ENCODE measurements at places on chromosomes 2 and 18.
A peak's percentile ranks its signal among the peaks of the same experiment; 100 is the strongest.

- DNase-seq = no peak
These were observed 133.5 kb upstream of the IL1R2 start for GRCh38 chr2:101858246-101858645.

DNA sequence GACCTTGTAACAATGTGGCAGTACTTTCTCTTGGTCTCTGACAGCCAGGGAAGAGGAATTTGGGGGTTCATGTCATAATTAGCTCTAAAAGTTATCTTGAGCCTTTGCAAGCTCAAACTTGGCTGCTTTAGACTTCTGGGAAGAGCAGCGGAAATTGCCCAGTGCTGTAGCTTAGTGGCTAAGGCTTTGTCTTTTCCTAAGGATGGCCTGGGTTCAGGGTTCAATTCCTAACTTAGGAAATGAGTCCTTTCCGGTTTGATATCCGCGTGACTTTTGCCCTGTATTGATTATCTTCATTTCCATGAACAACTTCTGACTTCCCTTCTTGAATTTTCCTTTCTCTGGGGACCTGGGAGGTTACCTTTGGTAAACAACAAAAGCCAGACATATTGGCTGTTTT lies 961.0 kb downstream of the CNTNAP5 start:
- DNase-seq = no peak

DNA sequence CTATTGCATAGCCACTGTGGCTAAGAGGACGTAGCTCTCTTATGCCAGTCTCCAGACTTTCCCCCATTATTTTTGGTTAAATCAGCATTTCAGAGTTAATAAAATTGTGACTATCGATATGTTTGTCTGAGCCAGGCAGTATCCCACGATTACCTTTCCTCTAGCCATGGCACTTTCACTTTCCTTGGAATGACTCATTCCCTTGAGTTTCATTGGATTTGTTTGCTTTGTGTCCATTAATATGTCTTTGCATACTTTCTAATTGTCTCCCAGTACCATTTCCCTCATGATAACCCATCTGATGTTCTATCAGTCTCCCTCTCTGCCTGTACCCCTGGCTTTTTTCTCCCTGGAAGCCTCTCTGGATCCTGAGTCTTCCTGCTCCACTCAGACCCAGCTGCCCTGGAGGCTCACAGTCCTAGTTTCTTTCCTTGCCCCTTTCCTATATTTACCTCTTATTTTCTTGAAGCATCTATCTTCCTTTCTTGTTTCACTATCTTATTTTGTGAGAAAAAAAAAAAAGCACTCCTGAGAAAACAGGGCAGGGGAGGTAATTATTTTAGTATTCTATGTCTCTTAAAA lies 126.1 kb downstream of the MTX2 start:
- DNase-seq = no peak

DNA sequence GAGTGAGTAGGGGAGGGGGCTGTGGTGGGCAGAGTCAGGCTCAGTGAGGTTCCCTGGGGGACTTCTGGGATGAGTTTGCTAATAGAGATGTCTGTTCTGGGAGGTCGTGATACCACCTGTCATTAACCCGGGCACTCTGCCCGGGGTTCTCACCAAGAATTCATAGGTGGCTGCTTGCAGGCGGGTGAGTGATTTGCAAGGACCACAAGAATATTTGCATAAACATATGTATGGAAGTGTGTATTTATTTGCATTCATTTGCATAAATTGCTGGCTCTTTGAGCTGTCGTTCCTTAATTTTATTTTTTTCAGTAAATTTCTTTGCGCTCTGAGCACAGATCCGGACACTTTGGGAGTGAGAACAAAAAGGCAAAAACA lies 260.0 kb downstream of the ATAD2B start:
- DNase-seq = no peak

DNA sequence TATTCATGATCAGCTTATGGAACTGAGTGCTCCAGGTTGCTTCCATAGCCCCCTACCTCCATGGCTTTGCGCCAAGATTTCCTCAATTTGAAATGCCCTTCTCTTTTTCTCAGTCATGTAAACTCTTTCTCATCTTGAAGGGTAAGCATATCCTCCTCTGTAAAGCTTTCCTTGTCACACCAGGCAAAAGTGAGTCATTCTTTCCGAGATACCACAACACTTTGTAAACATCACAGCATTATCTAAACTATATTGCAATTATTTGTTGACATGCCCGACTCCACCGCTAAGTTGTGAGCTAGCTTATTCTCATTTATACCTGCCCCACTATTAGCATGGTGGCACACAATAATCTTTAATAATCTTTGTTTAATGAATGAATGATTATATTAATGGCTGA lies 419.5 kb upstream of the CHST9 start:
- DNase-seq = no peak

DNA sequence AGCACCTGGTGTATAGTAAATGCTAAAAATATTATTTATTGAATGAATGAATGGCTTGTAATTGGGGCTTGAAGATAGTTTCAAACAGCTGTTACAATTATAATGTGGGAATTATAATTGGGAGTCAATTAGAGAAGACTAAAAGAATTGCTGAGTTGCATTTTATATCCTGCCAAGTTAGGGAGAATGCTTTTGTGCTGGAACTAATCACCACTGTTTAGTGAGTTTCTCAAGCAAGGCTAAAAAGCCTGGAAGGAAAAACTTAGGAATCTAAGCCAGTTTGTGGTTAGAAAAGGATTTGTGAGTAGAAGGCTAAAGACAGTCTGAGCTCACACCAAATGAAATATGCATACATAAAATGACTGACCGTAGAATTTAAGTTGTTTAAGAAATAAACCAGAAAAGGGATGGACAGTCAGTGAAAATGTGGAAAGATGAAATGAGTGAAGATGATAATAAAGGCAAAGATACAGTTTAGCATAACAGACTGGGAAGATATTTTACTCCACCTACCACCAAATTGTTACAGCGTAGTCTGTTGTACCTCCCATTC lies 647.7 kb upstream of the FSHR start:
- no peak for DNase-seq

GRCh38 chr2:126643972-126644371 lies 12.0 kb upstream of the GYPC start:
- no peak for DNase-seq

DNA sequence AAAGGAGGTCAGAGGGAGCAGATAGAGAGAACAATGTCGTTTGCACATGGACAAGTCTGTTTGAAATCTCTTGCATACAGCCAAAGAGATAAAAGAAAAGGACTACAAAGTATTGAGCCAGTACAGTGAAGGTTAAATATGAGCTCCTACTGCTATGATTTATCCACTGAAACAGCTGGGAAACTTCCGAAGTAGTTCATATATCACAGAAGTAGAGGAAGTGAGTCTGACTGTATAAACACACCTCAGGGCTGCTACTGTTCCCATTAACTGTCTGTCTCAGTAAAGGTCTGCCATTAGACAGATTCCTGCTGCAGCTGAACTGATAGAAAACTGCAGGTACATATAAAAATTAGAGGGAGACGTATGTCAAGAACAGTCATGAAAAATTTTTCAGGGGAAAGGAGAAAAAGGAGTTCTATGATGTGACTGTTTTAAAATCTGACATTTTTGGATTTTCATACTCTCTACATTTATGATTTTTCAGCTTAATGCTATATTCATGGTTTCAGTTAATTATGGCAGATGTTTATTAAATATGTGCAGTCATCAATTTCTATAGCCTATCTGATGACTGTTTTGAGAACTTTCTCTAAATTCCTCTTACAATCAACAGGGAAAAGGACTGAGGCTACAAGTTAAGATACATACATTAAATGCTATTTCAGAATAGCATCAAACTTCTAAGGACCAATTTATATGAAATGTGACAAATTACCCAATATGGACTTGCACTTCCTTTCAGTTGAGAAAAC lies 364.7 kb downstream of the ERBB4 start:
- no peak for DNase-seq

GRCh38 chr2:231263118-231263831 lies 64.8 kb downstream of the ARMC9 start:
- no peak for DNase-seq

DNA sequence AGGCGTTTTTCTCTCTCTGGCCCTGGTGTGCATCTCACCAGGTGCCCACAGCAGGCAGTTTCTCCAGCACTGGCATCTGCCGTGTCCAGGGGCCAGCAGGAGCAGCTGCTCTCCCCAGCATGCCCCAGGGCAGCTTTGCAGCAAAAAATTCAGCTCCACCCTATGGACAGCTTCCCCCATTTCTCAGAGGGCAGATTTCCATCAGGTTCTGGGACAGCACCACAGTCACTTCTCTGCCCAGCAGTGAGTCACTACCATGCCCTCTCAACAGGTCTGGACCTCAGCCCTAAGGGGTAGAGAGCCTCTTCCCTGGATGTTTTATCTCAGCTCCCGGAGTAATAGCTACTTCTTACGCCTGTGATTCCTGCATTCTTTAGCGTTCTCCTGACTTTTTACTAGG lies 170.2 kb upstream of the RAB12 start:
- no peak for DNase-seq

DNA sequence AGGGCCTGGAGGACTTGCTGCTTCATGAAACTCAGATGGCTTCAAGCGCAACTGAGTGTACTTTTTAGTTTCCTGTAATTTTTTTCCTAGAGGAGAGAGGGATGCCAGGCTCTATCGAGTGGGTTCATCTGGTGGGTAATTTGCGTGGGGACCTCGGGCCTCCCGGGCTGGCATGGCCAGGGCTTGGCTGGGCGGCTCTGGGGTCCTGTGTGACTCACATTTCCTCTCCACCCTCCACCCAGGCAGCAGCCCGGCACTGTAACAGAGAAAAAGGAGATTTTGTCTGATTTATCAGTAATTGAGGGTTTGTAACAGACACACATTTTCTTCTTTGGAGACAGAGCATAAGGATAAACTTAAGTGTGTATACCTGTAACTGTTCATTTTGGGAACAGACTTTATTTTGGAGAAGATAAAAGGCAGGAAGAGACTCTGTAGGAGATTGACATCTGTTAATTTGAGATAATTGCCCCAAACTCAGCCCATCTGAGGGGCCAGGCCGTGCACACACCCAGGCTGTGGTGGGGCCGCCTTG lies 64.3 kb downstream of the NFATC1 start:
- DNase-seq = no peak

DNA sequence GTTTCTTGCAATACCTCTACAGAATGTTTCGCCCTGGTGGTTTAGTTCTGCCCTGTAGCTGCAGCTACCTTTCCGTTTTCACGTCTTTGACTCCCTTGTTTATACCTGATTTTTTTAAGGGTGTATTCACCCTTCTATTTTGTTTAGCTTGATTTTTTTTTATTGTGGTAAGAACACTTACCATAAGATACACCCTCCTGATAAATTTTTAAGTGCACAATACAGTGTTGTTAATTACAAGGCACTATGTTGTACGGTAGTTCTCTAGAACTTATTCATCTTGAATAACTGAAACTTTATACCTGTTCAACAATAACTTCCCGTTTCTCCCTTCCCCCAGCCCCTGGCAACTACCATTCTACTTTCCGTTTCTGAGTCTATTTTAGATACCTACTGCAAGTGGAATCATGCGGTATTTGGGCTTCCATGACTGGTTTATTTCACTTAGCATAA lies 48.9 kb upstream of the NABP1 start:
- DNase-seq = no peak

GRCh38 chr18:76756531-76757253 lies 65.7 kb upstream of the ZNF236 start:
- DNase-seq = no peak

DNA sequence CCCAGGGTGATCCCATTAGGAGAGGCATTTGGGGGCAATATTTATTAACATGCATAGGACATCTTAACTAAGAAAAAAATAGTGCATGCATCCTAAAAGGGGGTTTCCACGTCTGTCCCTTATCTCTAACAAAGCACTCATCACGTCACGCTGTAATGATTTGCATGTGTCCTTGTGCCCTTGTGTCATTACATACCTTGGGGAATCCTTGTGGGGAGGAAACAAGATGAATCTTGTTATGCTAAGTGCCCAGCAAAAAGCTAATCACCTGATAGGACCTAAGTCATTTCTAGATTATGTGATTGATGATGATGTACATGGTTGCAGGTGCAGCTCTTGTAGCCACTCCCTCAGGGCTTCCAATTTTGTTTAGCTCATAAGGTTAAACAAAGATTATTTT lies 250.9 kb downstream of the FBXO15 start:
- no peak for DNase-seq

DNA sequence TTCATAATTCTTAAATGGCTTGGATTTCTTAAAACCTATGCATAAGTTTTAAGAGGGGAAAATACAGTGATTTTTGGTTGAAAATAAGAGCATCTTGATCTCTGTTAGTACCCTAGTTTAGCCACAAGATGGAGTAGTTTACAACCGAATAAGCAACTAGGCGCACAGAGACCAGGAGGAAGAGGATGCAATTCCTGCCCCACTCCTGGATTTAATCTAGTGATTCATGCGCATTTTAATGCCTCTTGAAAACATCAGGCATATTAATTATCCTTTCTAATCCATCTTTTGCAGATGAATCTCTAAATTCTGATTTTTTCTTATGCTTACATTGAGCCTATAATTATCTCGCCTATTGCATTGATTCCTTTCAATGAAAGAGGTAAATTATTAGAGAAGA lies 76.7 kb downstream of the MRPS9 start:
- DNase-seq = no peak

- peak; percentile 62 for DNase-seq
These were observed 83.2 kb downstream of the BCL2 start for GRCh38 chr18:63236406-63236805.

DNA sequence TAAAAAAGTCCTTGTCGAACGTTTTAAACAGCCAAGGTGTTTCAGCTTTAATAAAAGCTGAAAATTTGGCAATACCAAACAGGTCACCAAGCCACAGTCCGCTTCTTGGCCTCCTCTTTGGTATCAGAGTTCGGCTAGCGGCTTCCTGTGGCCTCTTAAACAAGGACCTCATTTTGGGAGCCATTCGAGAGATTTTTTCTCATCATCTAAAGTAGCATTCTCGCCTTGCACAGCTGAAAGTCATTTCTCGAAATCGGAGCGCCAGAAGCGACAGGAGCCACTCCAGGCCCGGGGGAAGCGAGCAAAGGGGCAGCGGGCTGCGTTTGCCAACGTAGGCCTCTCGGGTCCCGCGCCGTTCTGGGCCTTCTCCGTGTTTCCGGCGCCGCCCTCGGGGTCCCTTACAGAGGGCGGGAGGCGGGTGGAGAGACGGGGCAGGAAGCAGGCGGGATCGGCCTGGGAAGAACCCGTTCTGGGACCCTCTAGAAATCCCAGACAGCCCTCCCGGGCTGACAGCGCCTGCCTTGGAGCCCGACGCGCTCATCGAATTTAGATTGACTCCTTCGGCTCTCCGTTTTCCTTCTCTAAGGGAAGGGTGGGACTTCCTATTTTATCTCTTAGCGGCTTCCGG lies 522 bp upstream of the ZNF407 start:
- DNase-seq = no peak

DNA sequence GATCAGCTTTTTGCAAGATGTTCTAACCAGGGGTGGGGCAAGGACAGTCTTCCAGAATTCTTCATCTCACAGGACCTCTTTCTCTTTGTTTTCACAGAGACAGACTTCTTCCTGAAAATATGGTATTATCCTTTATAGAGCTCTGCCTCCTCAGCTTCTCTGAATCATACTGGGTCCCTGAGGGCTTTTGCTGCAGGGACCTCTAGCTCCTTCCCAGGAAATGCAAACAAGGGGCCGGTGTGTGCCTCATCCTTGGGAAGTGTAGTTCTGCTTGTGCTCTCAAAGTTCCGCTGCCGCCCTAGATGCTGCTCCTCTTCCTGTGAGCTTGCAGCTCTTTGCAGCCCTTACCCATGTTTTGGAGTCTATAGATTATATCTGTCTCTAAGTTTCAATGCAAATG lies 99.5 kb upstream of the NPAS2 start:
- DNase-seq = no peak

GRCh38 chr2:145289946-145290345 lies 770.0 kb upstream of the ZEB2 start:
- no peak for DNase-seq
